ENCODE measurements at places on chromosomes 4 and X. TPM values are rescaled to one million over a fixed set of nuclear protein-coding genes. Genes with fewer than 3 reads are reported as not detected.

DNA sequence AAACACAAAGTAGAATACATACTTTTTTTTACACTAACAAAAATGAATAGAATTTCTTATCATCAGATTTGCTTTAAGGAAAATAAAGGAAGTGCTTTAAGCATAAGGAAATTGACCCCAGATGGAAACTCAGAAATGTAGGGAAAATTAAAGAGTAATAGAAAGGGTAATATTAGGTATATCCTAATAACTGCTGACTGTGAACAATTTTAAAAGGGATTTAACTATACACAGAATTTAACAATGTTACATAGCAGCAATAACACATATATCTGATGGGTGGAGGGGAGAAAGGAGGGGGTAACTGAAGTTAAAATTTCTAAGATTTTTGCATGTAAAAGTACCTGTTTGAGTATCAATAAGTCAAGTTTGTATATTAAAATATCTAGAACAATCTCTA lies 8.6 kb downstream of the CDKL2 start:
- no peak for DNase-seq
- no peak overlapping the region for H3K27ac ChIP-seq
- H3K27me3 ChIP-seq, result no peaks in the 10 kb centered on the region

Gene TLR6
- total RNA-seq, result 1.1 TPM

DNA sequence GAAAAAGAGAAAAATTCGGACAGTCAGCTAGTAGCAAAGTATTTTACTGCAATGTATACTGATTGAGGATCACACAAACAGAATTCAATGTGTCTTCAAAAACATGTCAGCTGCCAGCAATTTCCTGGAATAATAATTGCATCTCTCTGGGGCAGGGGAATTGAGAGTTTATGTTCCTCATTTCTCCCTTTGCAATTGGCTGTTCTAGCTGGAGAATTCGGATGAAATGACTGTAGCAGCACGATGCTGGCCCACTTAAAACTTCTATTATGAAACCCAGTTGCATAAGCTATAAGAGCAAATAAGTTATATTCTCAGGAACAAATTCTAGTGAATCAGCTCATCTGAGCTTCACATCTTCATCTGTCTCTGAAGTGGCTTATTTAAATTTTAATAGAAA lies 99.9 kb upstream of the CPEB2 start:
- no peaks in the 10 kb centered on the region for H3K4me1 ChIP-seq
- H3K4me3 ChIP-seq, result no peak overlapping the region
- H3K36me3 ChIP-seq, result no peaks in the 10 kb centered on the region

- no peaks in the 10 kb centered on the region for H3K4me1 ChIP-seq
- no peaks in the 10 kb centered on the region for H3K27me3 ChIP-seq
- no peak overlapping the region for H3K27ac ChIP-seq
- H3K4me3 ChIP-seq, result no peak overlapping the region
- no peaks in the 10 kb centered on the region for H3K36me3 ChIP-seq
Observed at GRCh38 chrX:48752498-48752897, 9.0 kb upstream of the GLOD5 start.
